ENCODE measurements at places on chromosomes 2 and 18.

- no peak for DNase-seq
Measured at GRCh38 chr2:53424902-53425301, 342.7 kb upstream of the CHAC2 start.

GRCh38 chr2:159185401-159186130 lies 100.9 kb downstream of the WDSUB1 start:
- no peak for DNase-seq

GRCh38 chr2:219204425-219205164 lies 2.0 kb upstream of the ZFAND2B start:
- no peak for DNase-seq

- peak; percentile 44 for DNase-seq
Measured at GRCh38 chr18:57881818-57882413, 78.8 kb upstream of the ATP8B1 start.

- no peak for DNase-seq
Measured at GRCh38 chr18:34933909-34934661, 107.1 kb upstream of the MAPRE2 start.

- no peak for DNase-seq
Measured at GRCh38 chr2:226758921-226759640, 40.5 kb downstream of the IRS1 start.

GRCh38 chr2:119482481-119483394 lies 41.5 kb downstream of the SCTR start:
- DNase-seq, result no peak

DNA sequence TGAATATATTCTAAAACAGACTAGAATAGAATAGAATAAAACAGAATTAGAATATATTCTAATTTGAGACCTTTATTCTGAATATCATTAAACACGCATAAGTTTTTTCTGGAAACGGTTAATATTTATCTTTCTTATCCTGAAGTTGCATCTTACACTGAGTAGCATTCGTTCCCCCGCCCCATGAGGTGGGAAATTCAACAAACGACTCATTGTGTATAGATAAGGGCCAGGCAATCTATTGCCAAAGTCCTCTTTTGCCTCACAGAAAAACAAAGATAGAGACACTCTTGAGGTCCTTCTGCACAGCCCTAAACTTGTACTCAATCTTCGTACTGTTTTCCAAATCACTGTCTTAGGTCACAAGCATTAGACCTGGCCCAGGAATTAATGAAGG lies 98.1 kb downstream of the COL6A3 start:
- DNase-seq, result no peak

DNA sequence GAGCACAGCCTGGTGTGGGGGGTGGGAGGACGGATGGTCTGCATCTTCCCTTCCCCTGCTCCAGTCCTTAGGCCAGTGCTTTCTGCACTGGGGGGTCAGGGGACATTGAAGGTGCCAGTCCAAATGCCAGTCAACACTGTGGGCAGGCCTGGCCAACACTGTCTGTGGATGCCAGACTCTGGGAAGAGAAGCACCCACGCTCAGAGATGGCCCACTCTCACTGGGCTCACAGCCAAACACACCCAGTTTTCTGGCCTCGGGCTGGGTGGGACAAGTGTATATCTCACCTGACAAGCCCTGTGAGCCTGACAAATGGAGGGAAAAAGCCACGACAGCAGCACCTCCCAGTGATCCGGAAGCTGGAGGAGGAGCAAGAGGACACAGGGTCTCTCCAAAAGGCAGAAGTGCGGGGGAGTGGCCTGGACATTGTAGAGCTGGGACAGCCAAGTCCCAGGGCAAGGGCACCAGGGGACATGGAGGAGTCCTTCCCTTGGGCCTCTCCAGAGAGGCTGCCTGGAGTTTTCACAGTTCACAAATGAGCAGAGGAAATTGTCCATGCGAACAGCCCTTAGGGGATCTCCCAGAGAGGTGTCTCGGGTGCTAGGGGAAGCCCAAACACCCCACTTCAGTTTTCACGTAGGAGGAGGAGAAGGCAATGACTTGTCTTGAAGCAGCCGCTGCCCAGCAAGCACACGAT lies 79.3 kb downstream of the SDC1 start:
- no peak for DNase-seq

DNA sequence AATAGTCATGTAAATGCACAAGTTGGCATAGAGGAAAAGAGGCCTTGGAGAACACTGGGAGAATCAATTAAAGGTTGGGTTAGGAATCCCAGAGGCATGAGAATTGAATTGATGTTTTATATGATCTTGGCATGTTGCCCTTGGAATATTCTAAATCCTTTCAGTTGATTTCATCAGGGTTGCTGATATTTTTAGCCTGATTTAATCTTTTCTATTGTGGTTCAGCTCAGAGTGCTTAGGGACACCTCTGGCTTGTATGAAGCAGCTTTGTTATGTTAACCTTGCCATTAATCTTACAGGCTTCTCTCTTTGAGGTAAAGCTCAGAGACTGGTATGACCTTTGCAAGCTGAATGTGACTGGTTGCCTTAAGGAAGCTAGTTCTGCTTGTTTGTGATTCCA lies 64.4 kb upstream of the LYPD6B start:
- no peak for DNase-seq

DNA sequence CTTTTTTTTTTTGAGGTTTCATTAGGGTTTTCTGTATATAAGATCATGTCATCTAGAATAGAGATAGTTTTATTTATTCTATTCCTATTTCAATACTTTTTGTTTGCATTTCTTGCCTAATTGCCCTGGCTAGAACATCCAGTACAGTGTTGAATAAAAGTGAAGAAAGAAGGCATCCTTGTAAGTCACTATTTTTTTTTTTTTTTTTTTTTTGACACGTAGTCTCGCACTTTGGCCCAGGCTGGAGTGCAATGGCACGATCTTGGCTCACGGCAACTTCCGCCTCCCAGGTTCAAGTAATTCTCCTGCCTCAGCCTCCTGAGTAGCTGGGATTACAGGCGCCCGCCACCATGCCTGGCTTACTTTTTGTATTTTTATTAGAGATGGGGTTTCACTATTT lies 27.8 kb upstream of the RANBP2 start:
- DNase-seq, result no peak

- peak; percentile 47 for DNase-seq
Measured at GRCh38 chr2:98835831-98836385, 100.1 kb downstream of the CRACDL start.

All from activated CD4-positive, alpha-beta T cell treated with anti-CD3 and anti-CD28 coated beads for 4 hours (primary cell).